ENCODE measurements at places on chromosomes 3 and 15. TPM values are rescaled to one million over a fixed set of nuclear protein-coding genes. Genes with fewer than 3 reads are reported as not detected.

- DNase-seq: no peak
Observed at GRCh38 chr15:34760909-34761308, 6.1 kb upstream of the GJD2 start.

DNA sequence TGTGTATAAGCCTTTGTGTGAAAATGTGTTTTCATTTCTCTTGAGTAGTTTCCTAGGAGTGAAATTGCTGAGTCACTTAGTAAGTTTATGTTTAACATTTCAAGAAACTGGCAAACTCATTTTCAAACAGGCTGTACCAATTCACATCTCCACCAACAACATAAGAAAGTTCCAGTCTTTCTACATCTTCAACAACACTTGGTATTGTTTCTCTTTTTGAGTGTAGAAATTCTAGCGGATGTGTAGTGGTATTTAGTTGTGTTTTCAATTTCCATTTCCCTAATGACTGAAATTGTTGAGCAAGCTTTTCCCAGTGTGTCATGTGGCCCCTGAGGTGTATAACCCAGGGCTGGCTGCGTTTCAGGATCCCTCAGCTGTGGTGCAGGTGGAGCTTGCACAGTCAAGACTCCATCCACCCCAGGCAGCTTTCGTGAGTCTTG is 258.5 kb downstream of the PDCD6IP start:
- no peak for DNase-seq

GRCh38 chr3:60707452-60708020 is 543.7 kb downstream of the FHIT start:
- no peak for DNase-seq

DNA sequence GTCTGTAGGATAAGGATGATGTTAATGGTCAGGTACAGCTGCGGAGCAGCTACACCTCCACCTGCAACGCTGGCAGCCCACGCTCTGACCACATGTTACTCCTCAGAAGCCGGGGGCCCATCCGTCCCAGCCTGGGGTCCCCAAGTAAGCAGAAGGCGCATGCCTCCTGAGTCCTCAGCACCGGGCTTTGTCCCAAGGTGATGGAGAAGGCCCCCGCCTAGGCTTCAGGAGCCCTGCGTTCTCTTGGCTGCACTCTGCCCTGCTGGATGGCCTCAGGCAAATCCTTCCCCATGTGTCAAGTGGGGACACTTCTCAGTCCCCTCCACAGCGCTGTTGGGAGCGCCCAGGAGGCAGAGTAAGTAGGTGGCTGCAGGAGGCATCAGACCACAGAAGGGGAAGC is 14.4 kb downstream of the STRA6 start:
- no peak for DNase-seq

PLCH1 gene
- 0.97 TPM for polyA plus RNA-seq

- no peak for DNase-seq
Observed at GRCh38 chr15:93231261-93231925, 142.4 kb upstream of the RGMA start.

GRCh38 chr3:16496008-16496407 is 17.5 kb downstream of the RFTN1 start:
- DNase-seq: no peak

GRCh38 chr3:181698263-181698954 is 13.3 kb upstream of the SOX2 start:
- DNase-seq: no peak

MAGEL2 gene
- 27.1 TPM for polyA plus RNA-seq

DNA sequence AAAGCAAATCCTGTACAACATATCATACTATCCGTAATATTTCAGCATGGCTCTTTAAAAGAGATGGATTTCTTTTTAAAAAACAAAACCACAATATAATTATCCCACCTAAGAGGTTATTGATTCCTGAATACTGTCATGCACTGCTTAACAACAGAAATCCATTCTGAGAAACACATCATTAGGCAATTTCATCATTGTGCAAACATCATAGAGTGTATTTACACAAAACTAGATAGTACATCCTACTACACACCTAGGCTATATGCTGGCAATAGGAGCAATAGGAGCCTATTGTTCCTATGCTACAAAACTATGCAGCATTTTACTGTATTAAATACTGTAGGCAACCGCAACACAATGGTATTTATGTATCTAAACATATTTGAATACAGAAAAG is 242.0 kb downstream of the NEK10 start:
- no peak for DNase-seq

DNA sequence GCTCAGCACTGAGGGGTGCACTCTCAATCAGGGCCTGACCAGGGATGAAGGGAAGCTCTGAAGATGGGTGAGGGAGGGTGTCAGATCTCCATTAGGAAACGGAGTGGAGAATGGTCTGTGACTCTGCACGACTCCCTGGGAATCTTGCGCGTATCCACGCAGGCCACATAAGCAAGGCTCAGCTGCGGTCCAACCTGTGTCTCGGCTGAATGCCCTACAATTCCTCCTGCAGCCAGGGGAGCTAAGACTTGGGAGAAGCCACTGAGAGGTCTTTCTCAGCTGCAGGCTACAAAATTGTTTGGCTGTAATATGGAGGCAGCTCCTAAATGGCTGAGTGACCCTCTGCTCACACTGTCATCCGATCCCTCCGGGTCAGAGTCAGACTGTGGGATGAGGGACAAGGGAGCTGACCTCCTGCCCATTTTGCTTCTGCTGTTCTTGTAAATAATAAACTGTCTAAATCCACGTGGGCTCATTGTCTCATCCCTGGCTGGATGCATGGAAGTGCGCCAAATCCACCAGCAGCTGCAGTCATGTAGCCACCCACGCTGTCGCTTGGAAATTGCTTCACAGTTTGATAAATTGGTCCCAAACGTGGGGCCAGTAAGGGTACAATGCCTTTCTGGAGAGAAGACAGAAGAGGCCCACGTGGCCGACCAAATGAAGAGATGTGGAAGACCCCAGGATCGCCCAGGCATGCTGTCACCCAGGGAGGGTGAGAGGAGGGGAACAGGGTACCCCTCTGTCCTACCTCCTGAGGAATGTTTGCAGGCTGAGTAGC is 30.5 kb downstream of the ALS2CL start:
- DNase-seq: peak; percentile 91

TMCO5A gene
- polyA plus RNA-seq: not detected

- DNase-seq: peak; percentile 21
Observed at GRCh38 chr3:63245726-63246241, 32.3 kb upstream of the SYNPR start.

- no peak for DNase-seq
Observed at GRCh38 chr3:59483191-59483590, 433.4 kb upstream of the CFAP20DC start.

GRCh38 chr3:2180634-2181033 is 82.0 kb downstream of the CNTN4 start:
- DNase-seq: no peak

WNT7A gene
- not detected for polyA plus RNA-seq

DNA sequence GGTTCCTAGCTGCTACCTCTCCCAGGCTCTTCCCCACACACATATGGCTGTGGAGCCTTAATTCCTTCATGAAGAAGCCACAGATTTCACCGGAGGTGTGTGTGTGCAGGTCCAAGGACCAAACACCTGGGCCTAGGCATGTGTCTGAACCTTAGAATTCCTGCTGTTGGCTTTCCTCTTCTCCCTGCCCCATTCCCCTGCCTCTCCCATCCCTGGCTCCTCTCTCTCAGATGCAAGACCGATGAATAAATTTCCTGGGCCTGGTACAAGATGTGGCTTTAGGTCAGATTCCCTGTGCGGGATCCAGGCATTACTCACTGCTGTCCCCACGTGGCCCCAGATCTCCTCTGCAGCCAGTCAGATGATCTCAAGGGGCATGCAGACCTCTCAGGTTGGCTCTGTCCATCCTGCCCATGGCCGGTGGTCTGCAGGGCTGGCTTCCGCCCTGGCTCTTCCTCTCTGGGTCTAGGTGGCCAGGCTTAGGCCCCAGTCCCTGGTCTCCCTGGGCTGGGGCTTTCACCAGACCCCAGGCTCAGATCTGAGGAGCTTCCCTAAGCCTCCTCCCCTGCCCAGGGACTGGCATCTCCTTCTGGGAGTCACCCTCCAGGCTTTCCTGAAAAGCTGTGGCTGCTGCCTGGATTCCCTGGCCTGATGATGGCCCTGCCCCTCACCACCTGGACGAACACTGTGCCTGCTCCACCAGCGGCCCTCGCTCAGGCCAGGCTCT is 20.5 kb downstream of the CCR9 start:
- peak; percentile 7 for DNase-seq

DNA sequence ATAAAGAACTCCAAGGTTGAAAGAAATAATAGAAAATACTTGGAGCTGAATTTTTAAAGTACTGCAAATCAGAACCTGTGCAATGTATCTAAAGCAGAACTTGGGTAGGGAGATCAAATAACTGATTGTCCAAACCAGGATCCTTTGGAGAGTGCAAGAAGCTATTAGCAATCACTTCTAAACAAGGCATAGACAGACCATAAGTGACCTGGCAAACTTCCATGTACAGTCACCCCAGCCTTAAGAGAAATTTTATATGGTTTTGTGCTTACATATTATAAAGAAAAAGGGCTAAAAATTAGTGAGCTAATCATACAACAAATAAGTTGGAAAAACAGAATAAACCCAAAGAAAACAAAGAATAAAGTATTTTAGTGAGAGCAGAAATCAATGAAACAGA is 35.2 kb downstream of the ETV5 start:
- peak; percentile 13 for DNase-seq

DNA sequence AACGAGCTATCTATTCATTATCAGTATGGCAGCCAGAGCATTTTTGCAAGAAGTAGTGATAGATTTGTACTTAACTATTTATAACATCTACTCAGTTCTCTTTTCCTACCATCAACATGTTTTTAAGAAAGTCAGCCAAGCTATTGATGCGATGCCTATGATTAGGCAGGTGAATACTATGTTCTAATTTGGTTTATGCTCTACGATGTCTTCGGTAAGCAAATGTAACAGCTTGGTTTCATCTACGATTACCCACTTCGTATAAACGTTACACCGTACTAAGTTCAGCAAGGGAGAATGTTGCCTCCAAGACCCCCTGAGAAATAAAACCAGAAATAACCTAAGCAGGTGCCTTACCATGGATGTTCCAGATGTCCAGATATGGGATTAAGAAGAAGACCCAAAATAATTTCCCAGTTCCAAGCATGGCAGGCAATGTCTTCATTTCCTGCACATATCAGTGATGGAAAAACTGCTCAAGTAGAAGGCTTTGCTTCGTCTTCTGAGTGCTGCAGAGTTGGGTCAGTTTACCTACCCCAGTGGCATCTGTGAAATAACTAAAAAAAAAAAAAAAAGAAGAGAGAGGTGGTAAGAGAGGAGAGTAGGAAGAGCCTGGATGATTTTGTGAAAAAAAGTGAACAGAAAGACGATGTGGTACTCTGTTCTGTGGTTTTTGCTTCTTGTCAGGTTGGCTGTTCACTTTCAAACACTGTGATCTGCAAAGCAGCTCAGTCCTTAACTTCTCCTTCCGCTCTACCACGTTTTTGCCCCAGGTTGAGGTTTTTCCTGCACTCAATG is at the start of gene BTLA:
Gene BTLA (minus strand): TSS at position 559 of the 798 bp plus-strand sequence. CDS start 114 bp downstream, at position 445.
- no peak for DNase-seq

- DNase-seq: peak; percentile 66
Observed at GRCh38 chr15:92343924-92344643, 49.6 kb upstream of the ST8SIA2 start.

DNA sequence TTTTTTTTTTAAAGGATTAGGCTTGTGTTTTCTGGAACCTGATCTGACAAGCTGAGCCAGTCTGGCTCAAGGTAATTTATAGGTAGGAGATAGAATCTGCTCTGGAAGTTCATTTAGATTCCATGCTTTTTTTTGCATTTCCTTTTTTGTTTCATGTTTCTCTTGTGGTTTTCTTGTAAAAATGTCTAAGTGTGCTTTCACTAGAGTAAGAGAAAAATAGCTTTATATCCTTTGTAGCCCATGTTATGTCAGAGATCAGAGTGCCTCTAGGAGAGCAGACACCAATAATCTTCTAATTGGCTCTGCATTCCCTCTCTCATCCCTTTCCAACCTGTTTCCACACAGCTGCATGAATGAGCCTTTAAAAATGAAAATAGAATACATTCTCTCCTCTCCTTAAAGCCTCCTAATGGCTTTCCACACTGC is 389.8 kb upstream of the KCNMB2 start:
- peak; percentile 71 for DNase-seq

- DNase-seq: no peak
Observed at GRCh38 chr15:43465100-43465499, 27.9 kb downstream of the TP53BP1 start.

TPRG1 gene
- polyA plus RNA-seq: 1.6 TPM

DNA sequence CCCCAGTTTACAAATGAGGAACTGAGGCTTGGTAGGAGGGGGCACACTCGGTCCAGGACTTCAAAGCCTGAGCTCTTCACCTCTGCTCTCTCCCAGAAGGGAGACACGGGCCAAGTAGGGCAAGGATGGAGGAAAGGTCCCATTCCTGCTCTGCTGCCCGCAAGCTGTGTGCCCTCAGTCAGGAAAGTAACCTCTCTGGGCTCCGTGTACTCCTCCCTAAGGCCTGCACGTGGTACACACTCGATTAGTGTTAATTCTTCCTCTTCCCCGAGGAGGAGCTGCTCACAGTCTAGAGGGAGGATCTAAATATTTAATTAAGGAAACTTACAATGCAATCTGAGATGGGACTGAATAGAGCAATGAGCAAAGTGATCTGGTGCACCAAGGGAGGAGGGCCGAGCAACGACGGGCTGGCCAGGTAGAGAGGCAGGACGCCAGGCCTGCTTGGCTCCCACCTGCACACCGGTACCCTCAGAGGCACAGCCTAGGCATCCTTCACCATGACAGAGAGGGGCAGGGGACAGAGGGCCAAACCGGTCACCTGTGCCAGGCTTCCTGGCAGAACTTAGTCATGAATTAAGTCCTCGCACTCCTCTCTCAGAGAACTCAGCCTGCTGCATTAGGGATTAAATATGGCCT is 47.2 kb upstream of the IQSEC1 start:
- DNase-seq: no peak

CDCP1 gene
- polyA plus RNA-seq: 0.36 TPM

DAPK2 gene
- polyA plus RNA-seq: 4.8 TPM

- no peak for DNase-seq
Observed at GRCh38 chr15:68791431-68792283, 29.0 kb downstream of the ANP32A start.

DNA sequence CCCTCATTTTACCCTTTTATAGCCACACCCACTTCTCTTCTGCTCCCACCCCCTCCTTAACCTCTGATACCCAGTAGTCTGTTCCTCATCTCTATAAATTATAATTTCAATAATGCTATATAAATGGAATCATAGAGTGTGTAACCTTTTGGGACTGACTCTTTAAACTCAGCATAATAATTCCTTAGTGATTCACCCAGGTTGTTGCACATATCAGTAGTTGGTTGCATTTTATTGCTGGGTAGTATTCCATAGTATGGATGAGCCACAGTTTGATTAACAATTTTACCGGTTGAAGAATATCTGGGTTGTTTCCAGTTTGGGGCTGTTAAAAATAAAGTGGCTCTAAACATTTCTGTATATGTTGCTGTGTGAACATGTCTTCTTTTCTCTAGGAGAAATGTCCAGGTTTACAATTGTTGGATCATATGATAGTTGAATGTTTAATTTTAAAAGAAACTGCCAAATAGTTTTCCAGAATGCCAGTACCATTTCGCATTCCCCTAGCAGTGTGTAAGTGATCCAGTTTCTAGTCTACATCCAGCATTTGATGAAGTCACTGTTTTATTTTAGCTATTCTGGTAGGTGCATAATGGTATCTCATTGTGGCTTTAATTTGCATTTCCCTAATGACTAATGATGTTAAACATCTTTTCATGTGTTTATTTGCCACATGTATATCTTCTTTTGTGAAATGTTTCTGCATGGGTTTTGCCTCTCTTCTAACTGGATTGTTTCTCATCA is 68.5 kb downstream of the VPS8 start:
- peak; percentile 12 for DNase-seq
